ENCODE measurements at places on chromosomes 1 and 21.

- DNase-seq = no peak
These were observed 92.3 kb downstream of the BEND5 start for GRCh38 chr1:48684381-48684780.

DNA sequence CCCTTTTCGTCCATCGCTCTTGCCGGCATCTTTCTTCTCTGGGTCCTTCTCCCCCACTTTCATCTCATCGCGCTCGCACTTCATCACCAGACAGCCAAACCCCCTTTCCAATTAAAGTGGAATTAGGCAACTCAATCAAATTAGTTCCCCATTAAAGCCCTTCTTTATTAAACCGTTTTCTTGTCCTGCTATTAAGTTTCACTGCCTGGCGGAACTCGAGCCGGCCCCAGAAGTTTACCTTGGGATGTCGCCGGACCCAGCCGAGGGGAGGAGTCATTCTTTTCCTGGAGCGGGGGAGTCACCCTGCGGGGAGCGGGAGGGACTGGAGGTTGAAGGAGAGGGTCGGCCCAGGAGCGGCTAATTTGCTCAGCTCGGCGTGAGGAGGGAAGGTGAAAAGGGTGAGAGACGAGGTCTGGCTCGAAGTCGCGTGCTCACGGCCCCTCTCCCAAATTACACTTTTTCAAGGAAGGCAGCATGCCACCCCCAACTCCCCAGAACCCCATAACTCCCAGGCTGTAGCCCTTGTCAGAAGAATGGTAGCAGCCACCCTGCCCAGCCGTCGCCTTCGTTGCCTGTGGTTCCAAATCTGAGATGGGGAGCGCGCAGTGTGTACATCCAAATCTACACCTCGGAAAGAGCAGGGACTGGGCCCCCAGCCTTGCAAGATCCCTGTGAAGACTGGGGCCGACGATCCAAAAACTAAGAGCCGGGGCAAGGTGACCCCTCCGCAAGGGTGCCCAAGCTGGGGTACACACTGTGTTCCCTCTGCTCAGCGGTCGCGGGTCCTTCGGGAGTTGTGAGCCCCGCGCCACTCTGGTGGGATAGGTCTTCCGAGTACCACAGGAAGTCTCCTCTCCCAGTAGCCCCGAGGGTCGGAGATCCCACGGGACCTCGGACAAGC, 6.4 kb downstream of the DMRTA2 start:
- DNase-seq = no peak

GRCh38 chr1:169779970-169780369, 14.7 kb downstream of the METTL18 start:
- DNase-seq = no peak

GRCh38 chr1:86460998-86461397, 7.7 kb upstream of the CLCA1 start:
- no peak for DNase-seq

DNA sequence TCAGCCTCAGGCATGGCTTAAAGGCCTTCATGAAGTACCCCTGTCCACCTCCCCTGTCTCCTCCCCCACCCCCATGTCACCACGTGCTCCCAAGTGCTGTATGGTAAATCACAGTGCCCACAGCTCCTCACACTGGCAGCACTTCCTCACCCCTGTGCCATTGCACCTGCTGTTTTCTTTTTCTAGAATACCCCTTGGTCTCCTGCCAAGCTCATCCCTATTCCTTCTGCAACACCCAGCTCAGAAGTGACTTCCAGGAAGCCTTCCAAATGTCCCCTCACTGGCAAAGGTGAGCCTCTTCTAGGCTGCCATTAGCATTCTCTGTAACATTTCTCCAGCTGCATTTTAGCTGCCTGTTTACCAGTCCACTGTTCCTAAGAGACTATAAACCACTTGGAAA, 9.4 kb downstream of the AKNAD1 start:
- DNase-seq = no peak

DNA sequence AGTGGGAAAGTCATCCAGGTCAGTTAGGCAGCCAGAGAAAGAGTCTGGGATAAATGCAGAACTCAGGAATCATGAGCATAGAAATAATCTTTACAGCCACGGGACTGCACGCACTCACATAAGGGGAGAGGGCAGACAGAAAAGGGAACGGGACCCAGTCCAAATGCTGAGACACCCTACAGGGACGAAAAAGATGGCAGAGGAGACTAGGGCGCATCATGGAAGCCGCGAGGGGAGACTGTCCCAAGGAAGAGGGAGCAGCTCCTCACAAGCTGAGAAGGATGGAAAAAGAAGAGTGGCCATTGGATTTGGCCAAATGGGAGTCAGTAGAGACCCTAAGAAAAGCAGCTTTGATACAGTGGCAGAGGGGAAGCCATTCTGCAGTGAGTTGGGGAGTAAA, 102.9 kb upstream of the TLR5 start:
- DNase-seq = peak; percentile 56

Data from osteocyte (in vitro differentiated cells).